ENCODE measurements at places on chromosomes 3 and 15.
A peak's percentile ranks its signal among the peaks of the same experiment; 100 is the strongest.

DNA sequence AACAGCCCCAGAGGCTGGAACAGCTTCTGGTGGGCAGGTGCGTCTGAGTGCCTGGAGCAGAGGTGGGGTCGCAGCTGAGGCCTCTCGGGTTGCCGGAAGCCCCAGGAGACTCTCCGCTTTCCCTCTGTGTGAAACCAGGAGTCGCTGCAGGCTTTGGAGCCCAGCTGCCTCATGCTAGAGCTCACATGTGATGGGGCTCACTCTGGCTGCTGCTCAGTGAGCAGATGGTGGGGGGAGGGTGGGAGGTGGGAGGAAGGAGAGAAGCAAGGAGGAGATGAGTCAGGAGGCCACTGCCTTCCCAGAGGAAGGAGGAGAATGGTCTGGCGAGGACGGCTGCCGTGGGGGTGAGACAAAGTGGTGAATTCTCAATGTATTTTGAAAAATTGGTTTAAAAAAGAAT, 290.1 kb upstream of the CHRNA7 start:
- DNase-seq = no peak

DNA sequence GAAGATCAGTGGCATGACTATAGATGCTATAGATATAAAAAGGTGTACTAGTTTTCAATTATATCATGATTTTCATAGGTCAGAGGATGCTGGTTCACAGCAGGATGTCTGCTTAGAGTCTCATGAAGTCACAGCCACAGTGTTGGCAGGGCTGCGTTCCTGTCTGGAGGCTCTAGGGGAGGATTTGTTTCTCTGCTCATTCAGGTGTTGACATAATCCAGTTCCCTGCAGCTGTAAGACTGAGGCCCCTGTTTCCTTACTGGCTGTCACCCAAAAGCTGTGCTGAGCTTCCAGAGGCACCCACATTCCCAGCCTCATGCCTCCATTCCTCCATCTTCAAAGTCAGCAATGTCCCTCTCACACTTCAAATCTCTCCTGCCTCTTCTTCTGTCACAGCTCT, 170.7 kb downstream of the OCA2 start:
- DNase-seq = no peak

DNA sequence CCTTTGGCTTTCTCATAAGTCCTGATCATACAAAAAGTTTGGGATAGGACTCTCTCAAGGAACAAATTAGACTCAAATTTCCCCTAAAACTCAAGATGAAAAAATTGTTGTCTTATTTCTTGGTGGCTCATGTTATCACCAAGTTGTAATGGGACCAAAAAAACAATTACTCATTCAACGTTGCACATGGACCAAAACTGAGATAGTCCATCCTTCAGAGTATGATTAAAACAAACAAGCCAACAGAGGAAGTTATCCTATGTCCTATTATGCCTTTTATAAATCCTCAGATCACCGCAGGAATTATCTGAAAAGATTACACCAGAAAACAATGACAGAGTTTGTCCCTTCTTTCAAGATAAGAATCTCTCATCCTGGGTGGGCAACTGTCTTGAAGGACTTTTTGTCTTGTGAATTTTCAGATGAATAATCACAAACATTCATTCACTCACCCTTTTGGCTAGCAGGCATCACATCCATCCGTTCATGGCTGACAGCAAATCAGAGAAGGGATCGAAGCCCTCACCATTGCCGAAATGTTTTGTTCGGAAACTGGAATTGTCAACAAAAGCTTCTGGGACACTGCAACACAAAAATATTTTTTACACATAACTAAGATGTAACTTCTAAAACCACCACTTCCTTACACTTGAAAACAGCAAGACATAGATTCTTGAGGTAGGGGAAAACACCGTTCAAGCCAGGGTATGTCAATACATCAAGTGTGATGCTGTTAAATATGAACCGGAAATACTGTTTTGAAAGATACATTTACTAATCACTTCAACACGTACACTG, 90.4 kb downstream of the FOXP1 start:
- DNase-seq = no peak

GRCh38 chr15:80536716-80537115, 132.5 kb downstream of the ARNT2 start:
- no peak for DNase-seq

GRCh38 chr3:124221422-124221821, 229.5 kb upstream of the ROPN1 start:
- DNase-seq = no peak

DNA sequence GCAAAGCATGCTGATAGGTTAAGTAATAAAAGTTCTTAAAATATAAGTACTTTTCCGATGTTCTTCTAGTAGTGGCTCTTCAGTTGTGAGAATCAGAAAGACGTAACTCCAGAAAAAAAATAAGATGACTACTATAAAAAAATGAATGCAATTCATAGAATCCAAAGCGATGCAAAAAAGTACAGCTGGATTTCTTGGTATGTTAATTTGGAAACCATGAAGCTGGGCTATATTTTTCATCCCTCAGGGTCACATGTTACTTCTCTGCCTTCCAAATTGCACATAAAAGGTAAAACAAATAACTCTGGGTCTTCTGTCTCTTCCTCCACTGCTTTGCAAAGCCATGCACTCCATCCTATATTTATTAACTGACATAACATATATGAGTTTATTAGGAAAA, 843.9 kb upstream of the DPPA4 start:
- no peak for DNase-seq

DNA sequence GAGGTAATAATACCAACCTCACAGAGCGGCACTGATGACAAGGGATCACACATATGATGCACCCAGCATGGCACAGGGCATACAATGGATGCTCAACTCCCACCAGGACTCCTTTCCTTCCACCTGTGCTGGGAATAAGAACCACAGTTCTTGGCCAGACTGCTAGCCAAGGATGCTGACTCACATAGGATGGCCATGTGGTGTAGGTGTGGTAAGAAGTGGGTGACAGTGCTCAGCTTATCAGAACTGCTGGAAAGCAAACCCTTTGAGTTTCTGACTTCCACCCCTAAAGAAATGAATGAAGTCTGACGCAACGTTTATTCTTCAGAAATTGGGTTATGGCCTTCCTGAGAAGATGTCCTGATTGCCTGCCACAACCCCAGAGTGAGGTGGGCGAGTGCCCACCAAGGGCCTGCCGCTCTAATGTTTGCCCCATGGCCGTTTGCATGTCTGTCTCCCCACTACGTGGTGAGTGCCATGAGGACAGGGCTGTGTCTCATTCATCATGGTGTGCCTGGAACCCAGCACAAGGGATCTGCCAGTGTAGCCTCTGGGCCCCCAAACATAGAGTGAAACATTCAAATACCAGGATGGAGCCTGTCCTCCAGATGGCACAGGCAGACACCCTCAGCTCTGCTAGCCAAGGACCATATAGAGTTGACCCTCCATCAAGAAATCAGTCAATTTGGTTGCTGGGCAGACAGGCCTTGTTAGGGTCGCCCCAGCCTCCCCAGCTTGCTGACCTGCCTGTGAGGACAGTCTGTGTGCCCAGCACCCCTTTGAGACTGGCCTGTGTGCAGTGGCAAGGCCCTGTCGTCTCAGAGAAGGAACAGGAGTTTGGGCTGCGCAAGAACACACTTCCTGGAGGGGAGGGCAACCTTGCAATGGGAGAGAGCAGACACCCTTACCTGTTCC, 57.6 kb upstream of the SLCO2A1 start:
- no peak for DNase-seq

DNA sequence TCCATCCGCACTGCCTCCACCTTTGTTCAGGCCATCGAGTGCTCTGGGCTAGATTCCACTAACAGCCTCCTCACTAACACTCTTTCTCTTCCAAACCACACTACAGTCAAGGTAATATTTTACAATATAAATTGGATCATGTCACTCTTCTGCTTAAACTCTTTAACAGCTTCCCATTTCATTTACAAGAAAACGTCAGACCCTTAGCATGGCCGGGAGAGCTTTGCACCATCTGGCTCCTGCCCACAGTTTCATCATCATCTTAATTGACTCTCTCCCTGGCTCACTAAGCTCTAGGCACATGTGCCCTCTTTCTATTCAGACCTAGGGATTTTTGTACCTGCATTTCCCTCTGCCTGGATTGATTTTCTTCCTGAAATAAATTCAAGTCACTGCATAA, 354.7 kb downstream of the FGF12 start:
- no peak for DNase-seq

- peak; percentile 43 for DNase-seq
Measured at GRCh38 chr3:107208100-107208499, 169.1 kb upstream of the CCDC54 start.

GRCh38 chr15:44780608-44781007, 44.3 kb downstream of the TRIM69 start:
- DNase-seq = no peak

DNA sequence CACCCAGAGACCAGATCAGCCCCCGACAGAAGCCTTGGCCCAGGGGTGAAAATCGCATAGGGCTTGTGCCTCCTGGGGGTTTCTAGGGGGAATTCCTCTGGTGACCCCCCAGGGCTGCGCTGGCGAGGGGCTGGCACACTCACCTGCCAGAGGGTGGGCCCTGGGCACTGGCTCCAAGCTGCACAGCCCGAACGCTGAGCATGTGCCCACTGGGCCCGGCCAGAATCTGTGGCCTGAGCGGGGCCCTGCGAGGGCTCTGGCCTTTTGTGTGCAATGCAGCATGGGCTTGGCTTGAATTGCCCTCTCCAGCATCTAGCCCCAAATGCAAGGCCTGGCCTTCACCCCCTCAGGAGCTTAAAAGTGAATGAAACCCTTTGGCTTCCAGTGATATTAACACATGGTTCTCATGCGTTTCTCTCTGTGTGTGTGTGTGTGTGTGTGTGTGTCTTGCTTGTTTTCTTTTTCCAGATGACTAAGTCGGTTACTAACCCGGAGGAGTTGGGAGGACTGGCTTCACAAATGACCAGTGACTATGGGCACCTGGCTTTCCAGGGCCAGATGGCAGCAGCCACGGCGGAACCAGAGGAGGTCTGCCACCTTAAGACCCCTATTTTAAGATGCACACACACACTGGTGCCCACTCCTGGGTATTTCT, 259.1 kb upstream of the TPM1 start:
- no peak for DNase-seq

DNA sequence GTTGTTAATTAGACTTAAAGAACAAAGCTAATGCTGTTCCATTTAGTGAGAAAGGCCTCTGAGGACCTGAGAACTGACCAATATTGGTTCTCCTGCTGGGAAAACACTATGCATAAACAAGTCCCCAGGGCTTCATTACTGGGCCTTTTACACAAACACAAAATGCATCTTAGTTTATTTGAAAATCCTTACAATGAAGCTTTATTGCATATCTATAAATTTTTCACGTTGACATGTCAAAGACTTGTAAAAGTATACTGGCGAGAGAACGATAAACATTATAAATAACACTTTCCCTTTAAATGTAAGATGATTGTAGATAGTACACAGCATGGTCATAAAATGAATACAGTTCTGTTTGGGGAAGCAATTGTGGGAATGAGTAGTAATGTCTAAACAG, 151.7 kb downstream of the ROBO2 start:
- DNase-seq = no peak

GRCh38 chr15:36643551-36643950, 64.1 kb downstream of the CDIN1 start:
- DNase-seq = no peak

DNA sequence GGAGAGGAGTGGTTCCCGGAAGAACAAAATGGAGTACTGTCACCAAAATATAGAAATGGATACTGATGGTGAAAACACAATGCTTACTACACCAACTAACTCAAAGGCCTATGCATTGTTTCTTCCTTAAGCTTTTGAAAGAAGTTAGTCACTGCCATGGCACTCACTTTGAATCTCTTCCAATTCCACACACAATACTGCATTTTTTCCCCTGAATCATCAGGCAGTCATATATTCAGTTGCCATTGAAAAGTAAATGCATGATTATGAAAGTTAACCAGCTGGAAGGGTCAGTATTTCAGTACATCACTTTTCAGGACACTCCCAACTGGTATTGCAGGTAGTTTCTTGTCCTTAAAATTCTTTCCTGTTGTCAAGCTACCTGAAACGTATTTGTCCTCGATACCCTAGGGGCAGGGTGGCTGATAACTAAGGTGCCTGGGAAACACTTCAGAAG, 9.0 kb upstream of the LRRFIP2 start:
- DNase-seq = no peak

GRCh38 chr3:23217872-23218554, 14.9 kb downstream of the UBE2E2 start:
- no peak for DNase-seq

GRCh38 chr15:65208647-65209046, 2.6 kb downstream of the CILP start:
- no peak for DNase-seq

DNA sequence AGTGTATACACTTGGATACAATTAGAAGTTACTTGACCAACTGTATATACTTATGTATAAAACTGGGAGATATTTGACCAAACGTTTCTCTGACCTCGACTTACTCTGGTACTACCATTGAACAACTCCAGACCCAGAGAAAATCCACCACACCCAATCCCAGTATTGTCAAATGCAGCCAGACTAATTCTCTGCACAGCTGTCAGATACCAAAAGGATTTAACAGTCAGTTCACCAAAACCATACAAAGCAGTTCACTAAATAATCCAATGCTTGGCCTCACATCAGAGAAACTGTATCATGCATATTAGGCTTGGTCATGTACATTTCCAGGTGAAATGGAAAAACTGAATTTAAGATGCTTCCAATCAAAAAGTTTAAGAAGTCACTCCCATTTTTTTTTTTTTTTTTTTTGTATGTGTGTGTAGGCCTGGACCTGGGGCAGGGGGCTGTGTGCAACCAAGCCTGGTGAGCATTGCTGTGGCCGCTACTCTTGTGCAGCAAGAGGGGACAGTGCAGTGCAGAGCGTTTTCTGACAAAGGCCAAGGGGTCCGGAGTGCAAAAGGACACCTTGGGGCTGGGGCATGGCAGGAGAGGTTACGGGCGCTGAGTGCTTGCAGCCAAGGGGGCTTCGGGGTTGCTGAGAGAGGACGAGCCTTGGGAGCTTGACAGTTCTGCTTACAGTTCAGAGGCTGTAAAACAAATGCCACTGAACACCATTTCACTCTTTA, 1.4 kb downstream of the TOMM70 start:
- DNase-seq = no peak

All from neuronal stem cell (in vitro differentiated cells).